ENCODE measurements at places on chromosomes 13 and 19. TPM values are rescaled to one million over a fixed set of nuclear protein-coding genes. Genes with fewer than 3 reads are reported as not detected.

TMEM86B gene
- 0.95 TPM for total RNA-seq

ARHGAP45 gene
- 4.3 TPM for total RNA-seq

RANBP3 gene
- 64.5 TPM for total RNA-seq

RAB3A gene
- not detected for total RNA-seq

KPTN gene
- total RNA-seq, result 6.5 TPM

GPR12 gene
- total RNA-seq, result not detected

DAND5 gene
- not detected for total RNA-seq

LGALS7B gene
- total RNA-seq, result not detected

CD79A gene
- total RNA-seq, result not detected

PHLDB3 gene
- 7.8 TPM for total RNA-seq

SULT2A1 gene
- not detected for total RNA-seq

KIR3DL1 gene
- not detected for total RNA-seq

FFAR1 gene
- not detected for total RNA-seq

EID2B gene
- total RNA-seq, result 5.8 TPM

NPAS1 gene
- 0.27 TPM for total RNA-seq

RCBTB2 gene
- 2.9 TPM for total RNA-seq

CRLF1 gene
- not detected for total RNA-seq

NKG7 gene
- total RNA-seq, result not detected

ZNF229 gene
- 9.1 TPM for total RNA-seq

NXNL1 gene
- not detected for total RNA-seq

SPACA4 gene
- total RNA-seq, result not detected

POU2F2 gene
- total RNA-seq, result 0.69 TPM

TEX101 gene
- total RNA-seq, result not detected

FAM124A gene
- total RNA-seq, result 0.46 TPM

ZNF865 gene
- 0.15 TPM for total RNA-seq

NALCN gene
- total RNA-seq, result not detected

ANGPTL4 gene
- not detected for total RNA-seq

TMC4 gene
- not detected for total RNA-seq

CYP4F2 gene
- not detected for total RNA-seq

CAMSAP3 gene
- 1.4 TPM for total RNA-seq

ZNF222 gene
- 5.5 TPM for total RNA-seq

MBD3L2 gene
- total RNA-seq, result not detected

TTC9B gene
- total RNA-seq, result not detected

KLC3 gene
- 1.3 TPM for total RNA-seq

RGL3 gene
- not detected for total RNA-seq

NLRP11 gene
- 4.1 TPM for total RNA-seq

CDC34 gene
- 105 TPM for total RNA-seq

ADM5 gene
- 0.27 TPM for total RNA-seq

TNFSF13B gene
- not detected for total RNA-seq
